AG04449 (cell line): ENCODE measurements at places on chromosomes 7 and 10.

GRCh38 chr7:41824284-41824683 is 121.4 kb upstream of the INHBA start:
- DNase-seq: no peak

DNA sequence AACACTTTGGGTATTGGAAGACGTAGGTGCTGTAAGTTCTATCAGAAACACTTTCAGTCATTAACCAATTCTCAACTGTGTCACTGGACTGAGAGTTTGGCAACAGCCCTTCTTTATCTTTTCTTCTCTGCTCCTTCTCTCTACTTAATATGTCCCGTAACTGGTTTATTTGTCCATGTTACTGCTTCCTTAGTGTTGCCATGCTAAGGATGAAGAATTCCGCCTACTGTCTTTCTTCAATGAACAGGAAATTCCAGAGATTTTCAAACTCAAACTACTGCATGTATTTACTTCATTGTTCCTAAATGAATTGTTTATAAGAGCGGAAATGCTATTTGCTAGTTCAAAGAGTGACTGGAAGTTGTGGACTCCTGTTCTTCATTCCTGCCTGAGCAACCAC is 143.7 kb downstream of the TAX1BP1 start:
- no peak for DNase-seq

GRCh38 chr10:57506414-57507094 is 761.1 kb downstream of the IPMK start:
- no peak for DNase-seq

GRCh38 chr10:118698421-118698820 is 56.3 kb downstream of the CACUL1 start:
- no peak for DNase-seq

GRCh38 chr10:127738512-127739424 is 1.8 kb downstream of the FOXI2 start:
- DNase-seq: no peak

DNA sequence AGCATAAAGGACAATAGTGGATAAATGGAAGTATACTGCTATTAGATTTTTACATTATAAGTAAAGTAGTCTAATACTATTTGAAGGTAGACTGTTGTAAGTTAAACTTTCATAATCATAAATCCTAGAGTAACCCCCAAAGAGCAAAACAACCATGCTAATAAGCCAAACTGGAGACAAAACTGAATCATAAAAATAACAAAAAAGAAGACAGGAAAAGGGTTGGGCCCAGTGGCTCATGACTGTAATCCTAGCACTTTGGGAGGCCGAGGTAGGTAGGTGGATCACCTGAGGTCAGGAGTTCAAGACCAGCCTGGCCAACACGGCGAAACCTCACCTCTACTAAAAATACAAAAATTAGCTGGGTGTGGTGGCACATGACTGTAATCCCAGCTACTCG is 9.7 kb downstream of the CACUL1 start:
- no peak for DNase-seq

GRCh38 chr7:98831641-98832221 is 38.1 kb downstream of the TMEM130 start:
- no peak for DNase-seq

GRCh38 chr7:151652111-151652510 is 132.4 kb upstream of the RHEB start:
- no peak for DNase-seq

DNA sequence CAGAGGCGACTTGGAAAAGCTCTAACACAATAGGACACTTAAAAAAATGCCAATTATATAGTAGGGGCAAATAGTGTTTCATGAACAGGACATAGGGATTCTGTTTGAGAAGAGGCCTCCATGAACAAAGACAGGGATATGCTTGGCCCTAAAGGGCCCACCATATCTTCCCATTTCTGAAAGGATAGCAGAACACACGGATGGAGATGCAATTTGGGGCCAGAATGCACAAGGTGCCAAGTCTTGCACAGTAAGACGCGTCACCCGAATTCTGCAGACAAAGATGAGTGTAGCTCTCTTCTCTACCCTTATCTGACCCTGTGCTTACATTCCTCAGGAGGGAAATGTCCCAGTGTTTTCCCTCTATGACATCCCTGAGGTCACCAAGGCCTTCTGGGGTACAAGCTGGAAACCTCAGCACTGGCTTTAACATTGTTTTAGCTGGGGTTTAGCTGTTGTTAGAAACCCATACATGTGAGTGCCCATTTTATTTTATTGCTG is 12.8 kb downstream of the PRKCQ start:
- DNase-seq: no peak

DNA sequence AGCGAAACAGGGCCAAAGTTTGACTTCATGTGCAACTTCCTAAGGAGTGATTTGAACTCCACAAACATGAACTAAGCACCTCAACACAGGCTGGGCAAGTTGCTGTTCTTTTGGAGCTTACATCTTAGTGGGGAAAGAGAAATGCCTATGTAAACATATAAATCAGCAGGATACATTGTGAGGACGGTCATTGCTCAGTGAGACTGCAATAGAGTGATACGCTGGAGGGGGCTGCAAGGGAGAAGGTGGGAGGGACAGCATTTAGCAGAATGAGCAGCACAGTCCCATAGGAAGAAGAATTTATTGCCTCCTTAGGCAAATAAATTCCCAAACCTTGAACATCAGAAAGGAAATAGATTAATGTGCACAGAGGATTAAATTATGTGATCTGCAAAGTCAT is 90.0 kb downstream of the EGFR start:
- no peak for DNase-seq

GRCh38 chr7:21942955-21943354 is 2.7 kb downstream of the CDCA7L start:
- DNase-seq: no peak
